Forelimb muscle (tissue), 1 donor: ENCODE measurements at places on chromosomes 7 and 10.

- no peak for DNase-seq
Observed at GRCh38 chr7:94311515-94311914, 83.2 kb upstream of the COL1A2 start.

DNA sequence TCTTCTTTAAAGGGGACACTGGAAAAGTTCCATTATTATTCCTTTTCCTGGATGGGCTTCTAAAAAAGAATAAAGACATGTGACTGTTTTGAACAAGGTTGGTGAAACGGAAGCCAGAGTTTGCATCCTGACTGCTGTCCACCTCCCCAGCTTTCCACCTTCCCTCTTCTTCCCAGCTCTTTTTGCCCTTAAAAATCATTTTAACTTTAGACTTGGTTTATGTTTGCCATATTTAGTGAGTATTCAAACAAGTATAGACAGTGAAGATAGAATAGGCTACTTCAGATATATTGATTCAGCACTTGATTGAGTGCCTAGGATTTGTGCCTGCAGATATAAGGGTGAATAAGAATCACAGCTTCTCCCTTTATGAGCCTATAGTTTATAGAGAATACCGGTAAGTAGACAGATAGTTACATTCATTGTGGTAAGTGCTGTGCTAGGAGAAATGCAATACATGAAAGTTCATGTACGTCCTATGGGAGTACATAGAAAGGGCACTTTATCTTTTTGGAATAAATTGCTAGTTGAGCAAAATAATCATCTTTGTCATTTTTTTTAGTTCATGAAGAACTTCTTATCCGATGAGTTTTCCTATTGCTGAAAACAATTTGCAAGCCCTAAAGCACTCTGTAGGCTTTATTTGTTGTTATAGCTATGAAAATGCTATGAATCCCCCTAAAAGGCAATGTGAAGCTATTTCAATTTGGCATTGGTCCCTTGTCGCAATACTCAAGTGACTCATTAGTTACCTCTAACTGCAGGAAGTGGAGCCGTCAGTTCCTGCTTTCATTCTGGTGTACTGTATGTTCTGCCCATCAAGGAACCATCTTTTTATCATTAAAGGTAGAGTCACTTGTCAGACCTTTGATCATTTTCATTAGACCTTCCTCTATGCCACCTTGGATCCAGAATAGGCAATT, 57.2 kb upstream of the STRIP2 start:
- no peak for DNase-seq

DNA sequence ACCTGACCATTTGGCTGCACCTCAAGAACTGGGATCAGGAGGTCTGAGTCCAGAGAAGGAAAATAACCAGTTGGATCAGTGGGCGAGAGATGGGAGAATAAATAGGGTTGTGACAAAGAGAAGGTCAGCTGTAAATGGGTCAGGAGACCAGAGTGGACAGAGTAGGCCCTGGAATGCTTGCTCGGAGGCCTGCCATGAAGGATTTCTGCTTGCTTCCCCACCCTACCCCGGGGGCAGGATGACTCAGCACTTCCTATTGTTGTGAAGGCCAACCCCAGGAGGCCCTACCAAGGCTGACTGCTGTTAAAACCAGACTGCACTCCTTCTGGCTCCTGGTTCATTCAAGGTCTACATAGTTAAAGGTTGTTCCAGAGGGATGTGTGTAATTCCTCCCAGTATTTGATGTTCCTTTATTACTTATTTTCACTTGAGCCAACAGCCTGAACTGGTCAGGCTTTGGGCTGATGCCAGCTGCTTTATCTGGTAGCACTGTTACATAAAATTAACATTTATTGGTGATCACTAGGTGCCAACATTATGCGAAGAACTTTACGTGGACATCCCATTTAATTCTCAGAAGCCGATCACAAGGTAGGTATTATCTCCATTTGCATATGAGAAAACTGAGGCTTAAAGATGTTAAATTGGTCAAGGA, 27.3 kb upstream of the IFRD1 start:
- DNase-seq, result no peak

- DNase-seq, result no peak
Observed at GRCh38 chr7:96784597-96784996, 75.0 kb upstream of the SEM1 start.

DNA sequence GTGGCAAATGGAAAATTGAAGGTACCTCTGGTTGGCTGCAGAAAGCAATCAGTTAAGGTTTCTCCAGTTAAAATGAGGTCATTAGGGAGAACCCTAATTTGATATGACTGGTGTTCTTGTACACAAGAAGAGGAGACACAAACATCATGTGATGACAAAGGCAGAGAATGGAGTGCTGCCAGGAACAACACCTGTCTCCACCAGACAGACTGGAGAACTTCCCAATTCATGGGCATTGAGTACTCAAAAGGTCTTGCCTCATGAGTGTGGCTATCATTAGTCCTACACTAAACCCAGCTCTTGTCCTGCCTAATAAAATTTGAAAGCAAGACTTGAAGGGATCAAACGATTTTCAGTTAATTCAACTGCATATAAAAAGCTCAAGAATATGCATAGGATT, 152.6 kb downstream of the PTPN20 start:
- DNase-seq, result no peak

GRCh38 chr10:15609246-15609645, 110.5 kb downstream of the ITGA8 start:
- DNase-seq, result no peak

GRCh38 chr10:128938558-128938957, 528.5 kb upstream of the MGMT start:
- DNase-seq, result no peak

GRCh38 chr10:119654540-119654939, 3.4 kb downstream of the BAG3 start:
- DNase-seq, result no peak

GRCh38 chr10:112535531-112535951, 88.5 kb downstream of the VTI1A start:
- no peak for DNase-seq

- no peak for DNase-seq
Observed at GRCh38 chr7:40643664-40644063, 508.9 kb downstream of the SUGCT start.
